Upper lobe of right lung (tissue), 1 donor: ENCODE measurements at places on chromosomes 7 and 10.

DNA sequence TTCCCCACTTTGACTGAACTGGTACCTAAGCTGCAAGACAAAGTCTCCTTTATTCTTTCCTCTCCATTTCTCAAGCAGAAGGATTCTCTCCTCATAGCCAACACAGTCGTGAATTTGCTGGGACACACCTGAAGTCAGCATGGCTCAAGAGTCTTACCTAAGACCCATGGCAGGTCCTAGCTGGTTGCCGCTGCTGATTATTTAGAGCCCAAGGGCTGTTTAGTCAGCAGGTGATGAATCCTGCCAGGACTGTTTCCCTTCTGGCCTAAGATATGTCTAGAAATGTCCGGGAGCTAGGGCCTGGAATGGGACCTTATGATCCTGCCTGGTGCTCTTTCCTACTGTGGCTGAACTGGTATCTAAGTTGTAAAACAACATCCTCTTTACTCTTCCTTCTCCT, 82.8 kb downstream of the AHCYL2 start:
- DNase-seq = no peak

- no peak for DNase-seq
Observed at GRCh38 chr7:73507556-73507955, 14.5 kb downstream of the BAZ1B start.

DNA sequence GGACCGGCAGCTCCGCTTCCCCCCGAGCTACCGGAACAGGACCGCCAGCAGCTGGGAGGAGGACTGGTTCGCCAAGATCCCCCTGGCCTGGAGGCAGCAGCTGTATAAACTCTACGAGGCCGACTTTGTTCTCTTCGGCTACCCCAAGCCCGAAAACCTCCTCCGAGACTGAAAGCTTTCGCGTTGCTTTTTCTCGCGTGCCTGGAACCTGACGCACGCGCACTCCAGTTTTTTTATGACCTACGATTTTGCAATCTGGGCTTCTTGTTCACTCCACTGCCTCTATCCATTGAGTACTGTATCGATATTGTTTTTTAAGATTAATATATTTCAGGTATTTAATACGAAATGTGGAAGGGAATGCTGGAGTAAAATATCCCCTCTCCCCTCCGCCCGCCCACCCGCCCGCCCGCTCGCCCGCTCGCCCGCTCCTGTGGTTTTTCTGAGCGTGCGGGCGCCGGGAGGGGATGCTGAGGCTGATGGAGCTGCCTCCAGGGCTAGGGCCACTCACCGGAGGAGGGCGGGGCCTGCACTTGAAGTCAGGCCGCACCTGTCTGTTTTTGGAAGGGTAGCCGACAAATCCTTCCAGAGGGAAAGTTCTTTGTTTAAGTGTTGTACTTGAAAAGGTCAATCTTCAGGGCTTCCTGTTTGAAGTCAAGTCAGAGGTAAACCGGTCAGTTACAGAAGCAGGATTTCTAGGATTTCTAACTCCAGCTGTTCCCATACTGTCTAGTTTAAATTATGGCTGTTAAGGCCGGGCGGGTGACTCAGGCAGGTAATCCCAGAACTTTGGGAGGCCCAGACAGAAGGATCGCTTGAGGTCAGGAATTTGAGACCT, 30.5 kb downstream of the CHST12 start:
- peak; percentile 91 for DNase-seq

- DNase-seq = no peak
Observed at GRCh38 chr7:155837126-155837479, 24.8 kb upstream of the SHH start.

DNA sequence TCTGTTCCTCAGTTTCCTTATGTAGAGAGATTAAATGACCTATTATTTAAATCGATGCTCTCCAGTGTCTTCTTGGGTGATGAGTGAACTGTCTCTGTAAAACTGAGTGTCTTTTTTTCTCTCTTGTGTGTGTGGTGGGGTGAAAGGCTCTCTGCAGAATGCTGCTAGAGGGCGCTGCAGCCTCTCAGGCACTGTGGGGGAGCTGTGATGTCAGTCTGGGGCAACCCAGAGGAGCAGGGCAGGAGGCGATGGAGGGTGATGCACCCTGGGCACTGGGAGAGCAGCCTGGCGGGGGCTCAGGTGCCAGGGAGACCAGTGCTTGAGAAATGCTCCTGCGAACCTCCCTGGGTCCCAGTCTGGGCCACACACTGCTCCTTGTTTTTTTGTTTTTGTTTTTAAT, 110.1 kb upstream of the POM121L12 start:
- no peak for DNase-seq

- DNase-seq = no peak
Observed at GRCh38 chr10:43785252-43785651, 136.6 kb upstream of the ZNF32 start.

GRCh38 chr10:124134251-124134893, 41.0 kb upstream of the CHST15 start:
- no peak for DNase-seq

DNA sequence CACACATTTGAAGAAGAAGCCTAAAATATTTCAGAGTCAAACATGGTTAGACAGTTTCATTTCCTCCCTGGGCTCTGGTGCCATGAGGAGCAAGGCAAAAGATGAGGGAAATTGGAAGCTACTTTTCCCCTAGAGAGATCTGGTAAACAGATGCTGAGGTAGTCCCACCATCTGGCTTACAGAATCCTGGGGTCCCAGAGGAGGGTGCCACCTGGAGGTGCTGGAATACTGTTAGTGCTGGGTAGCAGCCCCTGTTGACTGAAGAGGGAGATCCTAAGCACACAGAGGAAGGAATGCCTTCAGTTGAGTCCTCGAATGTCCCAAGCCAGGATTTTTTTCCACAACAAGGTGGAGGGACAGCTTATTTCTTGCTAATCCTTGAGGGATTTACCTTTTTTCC, 160.1 kb downstream of the FZD1 start:
- DNase-seq = no peak

DNA sequence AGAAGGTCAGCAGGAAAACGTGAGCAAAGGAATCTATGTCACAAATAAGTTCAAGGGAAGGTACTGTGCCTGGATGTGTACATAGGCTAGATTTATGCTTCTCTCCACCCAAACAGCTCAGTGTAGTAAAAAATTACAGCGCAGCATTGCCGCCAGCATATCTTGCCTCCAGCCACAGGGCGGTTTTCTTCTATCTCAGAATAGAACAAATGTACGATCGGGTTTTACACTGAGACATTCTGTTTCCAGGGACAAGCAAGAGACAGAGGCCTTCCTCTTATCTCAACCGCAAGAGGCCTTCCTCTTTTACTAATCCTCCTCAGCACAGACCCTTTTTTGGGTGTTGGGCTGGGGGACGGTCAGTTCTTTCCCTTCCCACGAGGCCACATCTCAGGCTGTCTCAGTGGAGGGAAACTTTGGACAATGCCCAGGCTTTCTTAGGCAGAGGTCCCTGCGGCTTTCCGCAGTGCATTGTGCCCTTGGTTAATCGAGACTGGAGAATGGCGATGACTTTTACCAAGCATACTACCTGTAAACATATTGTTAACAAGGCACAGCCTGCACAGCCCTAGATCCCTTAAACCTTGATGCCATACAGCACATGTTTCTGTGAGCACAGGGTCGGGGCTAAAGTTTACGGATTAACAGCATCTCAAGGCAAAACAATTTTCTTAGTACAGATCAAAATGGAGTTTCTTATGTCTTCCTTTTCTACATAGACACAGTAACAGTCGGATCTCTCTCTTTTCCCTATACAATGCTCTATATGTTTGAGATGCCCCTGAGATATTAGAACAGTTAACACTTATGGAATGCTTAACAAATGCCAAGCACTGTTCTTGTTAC, 11.6 kb upstream of the ABHD11 start:
- no peak for DNase-seq

DNA sequence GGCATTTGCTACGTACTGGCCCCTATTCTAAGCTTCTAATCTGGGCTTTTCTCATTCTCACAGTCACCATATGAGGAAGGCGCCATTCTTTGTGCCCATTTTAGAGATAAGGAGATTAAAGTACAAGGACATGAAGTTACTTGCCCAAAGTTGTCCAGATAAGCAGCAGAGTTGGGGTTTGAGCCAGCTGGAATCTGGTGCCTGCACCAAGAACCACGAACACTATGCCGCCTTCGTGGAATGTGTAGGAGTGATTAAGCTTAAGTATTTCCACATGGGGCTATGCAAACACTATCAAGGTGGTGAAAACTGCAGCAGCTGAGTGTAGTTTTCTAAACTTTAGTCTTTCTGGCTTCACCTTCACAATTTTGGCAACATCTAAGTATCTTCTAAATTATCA, 342.7 kb upstream of the ETV1 start:
- no peak for DNase-seq

DNA sequence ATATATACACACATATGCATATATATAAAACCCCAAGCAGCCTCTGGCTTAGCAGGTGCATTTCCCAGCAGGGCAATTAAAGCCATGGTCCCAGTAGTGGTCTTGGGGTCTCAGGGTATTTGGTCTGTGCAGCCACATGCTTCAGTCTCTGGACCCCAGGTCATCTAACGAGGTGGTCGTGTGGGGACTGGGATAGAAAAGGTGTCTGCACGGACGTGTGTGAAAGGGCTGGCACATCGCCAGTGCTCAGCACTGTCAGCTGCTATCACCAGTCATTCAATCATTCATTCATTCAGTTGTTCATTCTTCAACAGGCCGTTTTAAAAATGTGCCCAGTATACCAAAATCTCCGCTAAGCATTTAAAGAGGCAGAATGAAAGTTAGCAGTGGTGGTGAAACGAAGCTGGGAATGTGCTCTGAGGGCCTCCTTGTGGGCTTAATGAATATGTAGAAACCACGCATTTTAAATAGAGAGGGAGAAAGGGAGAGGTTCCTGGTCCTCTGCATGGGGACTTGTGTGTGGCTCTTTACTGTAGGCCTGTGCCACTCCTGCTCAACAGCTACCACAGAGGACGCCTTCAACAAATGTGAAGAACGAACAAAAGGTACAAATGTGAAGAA, 170.4 kb downstream of the EGFR start:
- no peak for DNase-seq

DNA sequence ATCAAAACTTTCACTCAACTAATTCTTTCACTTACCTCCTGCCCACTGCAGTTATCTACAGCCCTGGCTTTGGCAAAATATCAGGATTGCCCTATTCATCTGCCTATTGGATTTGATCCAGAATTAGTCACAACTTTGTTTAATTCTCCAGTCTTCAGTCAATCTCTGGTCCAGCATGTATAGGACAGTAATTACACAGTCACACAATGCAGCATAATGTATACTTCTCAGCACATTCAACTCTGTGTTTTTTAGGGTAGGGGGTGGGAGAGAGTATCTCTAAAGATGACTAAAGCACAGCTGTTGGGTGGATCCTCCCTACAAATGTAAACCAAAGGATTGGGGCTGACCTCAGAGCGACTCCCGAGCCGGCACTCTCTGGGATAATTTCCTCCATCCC, 17.7 kb upstream of the NRP1 start:
- no peak for DNase-seq

DNA sequence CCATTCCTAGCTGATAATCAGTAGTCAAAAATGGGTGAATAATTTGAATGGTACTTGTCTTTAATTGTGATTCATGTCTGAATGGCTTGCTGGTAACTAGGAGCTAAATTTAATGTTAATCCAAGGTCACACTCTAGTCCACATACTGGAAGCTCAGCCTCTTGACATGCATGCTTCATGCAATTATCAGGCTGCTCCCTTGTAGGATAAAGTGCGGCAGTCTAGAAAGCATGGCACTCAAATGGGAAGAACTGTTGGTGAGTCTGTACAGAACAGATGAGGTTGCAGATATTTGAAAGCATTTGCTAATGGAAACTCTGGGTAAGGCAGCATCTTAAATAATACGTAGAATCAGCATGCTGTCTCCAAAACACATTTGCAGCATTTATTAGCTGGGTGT, 499.4 kb downstream of the AUTS2 start:
- DNase-seq = no peak

- no peak for DNase-seq
Observed at GRCh38 chr10:58662314-58662713, 149.6 kb downstream of the BICC1 start.

DNA sequence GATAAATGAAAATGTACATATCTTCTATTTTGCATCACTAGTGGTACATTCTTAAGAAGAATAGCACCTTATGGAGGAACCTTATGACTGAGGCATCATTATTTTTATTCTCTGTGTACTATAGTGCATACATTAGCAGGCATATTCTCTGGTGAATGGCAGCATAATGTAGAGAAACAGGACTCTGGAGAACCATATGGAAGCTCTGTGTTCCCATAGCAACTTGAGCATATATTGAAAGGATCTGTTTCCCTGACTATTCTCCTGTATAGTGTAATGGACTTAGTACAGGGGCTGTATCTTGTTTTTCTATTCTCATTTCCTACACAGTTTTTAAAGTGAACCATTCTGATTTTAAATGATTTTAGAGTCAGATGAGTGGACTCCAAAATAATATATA, 128.4 kb upstream of the SMIM30 start:
- no peak for DNase-seq

DNA sequence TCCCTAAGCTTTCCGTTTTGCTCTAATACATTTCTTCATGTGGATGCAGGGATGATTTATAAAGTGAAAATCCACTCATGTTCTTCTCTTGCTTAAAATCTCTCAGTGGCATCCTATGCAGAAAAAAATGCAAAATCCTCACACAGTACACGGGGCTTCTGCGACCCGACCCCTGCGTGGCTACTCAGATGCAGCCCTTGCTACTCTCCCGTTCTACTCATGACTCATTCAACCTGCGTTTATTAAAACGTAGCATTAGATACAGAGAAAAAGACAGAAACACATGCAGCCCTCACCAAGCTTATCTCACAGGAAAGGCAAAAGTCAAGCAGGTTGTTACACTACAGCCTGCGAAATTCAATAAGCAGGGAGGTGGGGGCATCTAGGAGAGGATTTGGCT, 284.4 kb upstream of the PFKP start:
- DNase-seq = no peak

DNA sequence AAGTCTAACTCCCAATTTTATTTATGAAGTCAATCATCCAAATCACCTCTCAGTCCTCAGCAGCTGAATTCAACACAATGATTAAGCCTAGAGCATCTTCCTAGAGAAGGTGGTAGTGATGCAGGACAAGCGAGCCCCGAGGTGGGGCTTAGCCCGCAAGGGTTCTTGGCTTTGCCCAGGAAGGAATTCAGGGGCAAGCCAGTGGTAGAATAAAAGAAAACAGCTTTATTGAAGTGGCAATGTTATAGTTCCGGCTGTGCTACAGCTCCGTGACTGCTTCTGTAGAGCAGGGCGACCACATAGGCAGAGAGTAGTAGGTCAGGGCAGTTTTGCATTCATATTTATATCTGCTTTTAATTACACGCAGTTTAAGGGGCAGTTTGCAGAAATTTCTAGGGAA, 18.1 kb downstream of the IL2RA start:
- no peak for DNase-seq
